ENCODE measurements at places on chromosomes 12 and 14.
A peak's percentile ranks its signal among the peaks of the same experiment; 100 is the strongest.

DNA sequence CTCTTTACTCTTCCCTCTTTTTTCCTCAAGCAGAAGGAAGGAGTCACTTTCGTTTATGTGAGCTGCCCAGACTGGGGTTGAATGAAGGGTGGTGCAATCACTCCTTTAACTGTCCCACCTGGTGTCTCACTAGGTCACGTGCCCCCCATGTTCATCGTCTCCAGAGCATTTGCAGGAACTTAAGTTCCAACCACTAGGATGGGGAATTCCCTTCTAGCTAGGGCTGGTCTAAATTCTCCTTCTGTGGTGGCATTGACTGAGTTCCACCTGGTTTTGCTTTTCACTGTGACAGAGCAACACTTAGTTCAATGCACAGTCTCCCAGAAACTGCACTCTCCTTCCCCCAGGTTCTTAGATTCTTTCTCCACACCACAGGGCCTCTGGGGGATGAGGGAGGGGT is 9.5 kb downstream of the FANCM start:
- no peak for DNase-seq

DNA sequence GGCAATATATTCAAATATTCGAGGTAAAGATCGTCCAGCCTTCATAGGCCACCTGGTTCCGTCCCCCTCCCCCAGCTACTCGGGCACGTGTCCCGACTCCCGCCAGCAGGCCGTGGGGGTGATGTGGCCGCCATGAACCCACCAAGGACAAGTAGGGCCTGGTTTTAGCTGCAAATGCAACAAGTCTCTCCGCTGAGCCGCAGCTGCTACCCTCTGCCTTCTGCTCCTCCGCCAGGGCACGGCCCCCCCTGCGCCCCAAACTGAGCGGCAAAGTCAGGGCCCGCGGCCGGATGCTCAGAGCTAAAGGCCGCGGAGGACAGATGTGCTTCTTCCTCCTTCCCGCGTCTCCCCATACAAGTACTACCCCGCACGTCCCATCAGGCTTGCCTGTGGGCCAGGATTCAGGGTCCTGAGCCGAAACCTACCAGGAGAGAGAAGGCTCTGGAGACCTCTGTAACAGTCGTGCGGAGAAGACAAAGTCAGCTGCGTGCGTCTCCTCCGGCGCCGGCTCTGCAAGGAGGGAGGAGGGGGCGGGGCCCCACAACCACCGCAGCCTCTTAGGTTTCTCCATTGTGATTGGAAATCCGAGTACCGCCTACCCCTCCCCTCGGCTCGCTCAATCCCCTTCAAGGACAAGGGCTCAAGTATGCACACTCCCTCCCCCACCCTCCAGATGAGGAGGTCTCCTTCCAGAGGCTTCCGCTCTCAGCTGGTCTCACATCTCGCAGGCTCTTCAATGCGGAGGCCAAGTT is at the start of gene LDHB:
LDHB (minus strand) TSS at position 517 of the 752 bp plus-strand sequence. CDS start 3,171 bp downstream, outside the sequence.
- DNase-seq, result peak; percentile 98

GRCh38 chr12:57237596-57237931 is 8.1 kb downstream of the SHMT2 start:
- DNase-seq, result no peak

DNA sequence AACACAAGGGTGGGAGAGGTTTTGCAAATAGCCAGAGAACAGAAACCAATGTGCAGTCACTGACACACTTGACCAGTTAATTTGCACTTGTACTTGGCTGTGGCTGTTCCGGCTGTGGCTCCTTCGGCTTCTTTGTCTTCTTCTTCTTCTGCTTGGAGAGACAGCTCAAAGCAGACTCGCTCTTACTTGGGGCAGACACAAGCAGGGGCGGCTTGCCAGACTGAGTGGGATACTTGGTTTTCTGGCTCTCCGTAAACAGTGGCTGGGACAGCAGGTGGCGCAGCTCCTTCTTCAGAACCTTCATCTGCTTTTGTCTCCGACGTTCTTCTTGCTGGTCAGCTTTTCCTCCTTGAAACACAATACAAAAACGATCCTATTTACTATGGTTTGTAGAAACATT is 25.0 kb downstream of the OTUB2 start:
- DNase-seq, result peak; percentile 35

- no peak for DNase-seq
Measured at GRCh38 chr12:101042211-101042610, 167.8 kb downstream of the SLC5A8 start.

DNA sequence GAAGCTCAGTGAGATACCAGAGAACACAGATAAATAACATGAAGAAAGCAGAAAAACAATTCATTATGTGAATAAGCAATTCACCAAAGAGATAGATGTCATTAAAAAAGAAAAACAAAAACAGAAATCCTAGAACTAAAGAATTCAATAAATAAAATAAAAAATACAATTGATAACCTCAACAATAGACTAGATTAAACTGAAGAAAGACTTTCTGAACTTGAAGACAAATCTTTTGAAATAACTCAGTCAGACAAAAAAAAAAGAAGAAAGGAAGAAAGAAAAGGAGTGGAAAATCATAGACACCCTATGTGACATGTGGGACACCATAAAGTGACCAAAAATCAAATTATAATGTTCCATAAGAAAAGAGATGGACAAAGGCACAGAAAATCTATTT is 14.0 kb upstream of the SLC38A1 start:
- no peak for DNase-seq

Measured in fibroblast of upper back skin (primary cell).